ENCODE measurements at places on chromosomes 1 and 21. TPM values are rescaled to one million over a fixed set of nuclear protein-coding genes. Genes with fewer than 3 reads are reported as not detected.

Gene AIRE
- not detected for total RNA-seq

Gene OR2G6
- total RNA-seq: not detected

Gene CTSS
- 144 TPM for total RNA-seq

GRCh38 chr1:245858022-245858721, 648.9 kb downstream of the SMYD3 start:
- DNase-seq: no peak

GRCh38 chr1:117049857-117050256, 10.3 kb upstream of the TTF2 start:
- no peak for DNase-seq
